ENCODE measurements at places on chromosomes 2 and 18. TPM values are rescaled to one million over a fixed set of nuclear protein-coding genes. Genes with fewer than 3 reads are reported as not detected.

GRCh38 chr18:44521668-44522022 is 159.0 kb upstream of the SETBP1 start:
- no peak overlapping the region for H3K4me3 ChIP-seq
- DNase-seq, result no peak
- H3K27ac ChIP-seq, result no peak overlapping the region
- peaks cover 2% of the 10 kb centered on the region for H3K27me3 ChIP-seq

Gene GPR55
- total RNA-seq, result 9.4 TPM

DNA sequence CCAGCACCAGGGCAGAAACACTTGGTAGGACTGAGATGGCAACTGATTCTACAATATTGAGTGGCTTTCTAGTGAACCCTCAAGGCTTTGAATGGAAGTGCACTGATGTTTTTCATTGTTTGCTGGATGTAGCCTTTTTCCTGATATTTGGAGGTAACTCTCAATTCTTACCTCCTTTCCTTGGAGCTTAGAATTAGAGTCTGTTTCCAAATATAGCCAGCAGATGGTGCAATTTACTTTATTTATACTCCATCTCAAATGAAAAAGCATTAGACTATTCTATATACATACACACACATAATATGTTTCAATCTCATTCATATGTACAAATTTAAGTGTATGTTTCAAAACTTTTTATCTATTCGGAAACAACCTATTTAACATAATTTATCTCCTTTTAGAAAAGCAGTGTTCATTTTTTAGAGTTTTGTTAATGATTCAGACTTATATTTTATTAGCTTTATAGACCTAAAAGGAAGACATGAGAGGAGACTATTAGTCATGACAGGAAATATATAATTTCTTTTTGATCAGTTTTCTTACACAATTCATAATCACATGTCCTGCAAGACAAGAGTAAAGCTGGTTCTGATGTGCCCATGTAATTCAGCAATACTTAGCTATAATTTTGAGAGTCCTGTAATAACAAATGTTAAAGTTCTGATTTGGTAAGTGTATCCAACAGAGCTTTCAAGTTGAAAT is 124.8 kb downstream of the NUP35 start:
- no peak overlapping the region for H3K27ac ChIP-seq
- DNase-seq, result no peak
- H3K36me3 ChIP-seq, result no peaks in the 10 kb centered on the region
- H3K27me3 ChIP-seq, result no peaks in the 10 kb centered on the region
- H3K4me1 ChIP-seq, result no peaks in the 10 kb centered on the region

GRCh38 chr2:47167149-47167548 is 12.0 kb upstream of the STPG4 start:
- no peaks in the 10 kb centered on the region for H3K27me3 ChIP-seq
- peaks cover 57% of the 10 kb centered on the region for H3K36me3 ChIP-seq
- no peak for DNase-seq
- H3K4me3 ChIP-seq, result no peak overlapping the region
- no peak overlapping the region for H3K27ac ChIP-seq
- H3K4me1 ChIP-seq, result peaks cover 59% of the 10 kb centered on the region

- H3K36me3 ChIP-seq, result no peaks in the 10 kb centered on the region
- H3K27ac ChIP-seq, result no peak overlapping the region
- no peak overlapping the region for H3K4me3 ChIP-seq
- no peaks in the 10 kb centered on the region for H3K27me3 ChIP-seq
- no peak for DNase-seq
Measured at GRCh38 chr18:26911840-26912239, 46.3 kb upstream of the AQP4 start.

GRCh38 chr2:29405266-29405665 is 290.1 kb downstream of the CLIP4 start:
- H3K27ac ChIP-seq, result no peak overlapping the region
- no peak overlapping the region for H3K4me3 ChIP-seq
- H3K27me3 ChIP-seq, result peaks cover 3% of the 10 kb centered on the region
- H3K36me3 ChIP-seq, result no peaks in the 10 kb centered on the region

- no peak overlapping the region for H3K27ac ChIP-seq
- DNase-seq, result no peak
- H3K4me1 ChIP-seq, result no peaks in the 10 kb centered on the region
- H3K27me3 ChIP-seq, result peaks cover 7% of the 10 kb centered on the region
- H3K36me3 ChIP-seq, result no peaks in the 10 kb centered on the region
Measured at GRCh38 chr2:127582863-127583861, 47.7 kb downstream of the MYO7B start.

DNA sequence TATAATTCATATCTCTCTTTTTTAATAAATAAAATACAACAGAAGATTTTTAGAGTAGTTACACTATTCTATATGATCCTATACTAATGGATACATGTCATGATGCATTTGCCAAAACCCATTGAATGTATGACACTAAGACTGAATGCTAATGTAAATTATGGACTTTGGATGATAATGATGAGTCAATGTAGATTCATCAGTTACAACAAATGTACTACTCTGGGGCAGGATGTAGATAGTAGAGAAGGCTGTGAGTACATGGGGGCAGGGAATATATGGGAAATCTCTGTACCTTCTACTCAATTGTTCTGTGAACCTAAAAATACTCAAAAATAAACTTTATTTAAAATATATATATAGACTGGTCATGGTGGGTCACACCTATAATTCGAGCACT is 45.6 kb upstream of the NEDD4L start:
- DNase-seq, result no peak
- peaks cover 13% of the 10 kb centered on the region for H3K27me3 ChIP-seq
- H3K4me1 ChIP-seq, result no peaks in the 10 kb centered on the region

DNA sequence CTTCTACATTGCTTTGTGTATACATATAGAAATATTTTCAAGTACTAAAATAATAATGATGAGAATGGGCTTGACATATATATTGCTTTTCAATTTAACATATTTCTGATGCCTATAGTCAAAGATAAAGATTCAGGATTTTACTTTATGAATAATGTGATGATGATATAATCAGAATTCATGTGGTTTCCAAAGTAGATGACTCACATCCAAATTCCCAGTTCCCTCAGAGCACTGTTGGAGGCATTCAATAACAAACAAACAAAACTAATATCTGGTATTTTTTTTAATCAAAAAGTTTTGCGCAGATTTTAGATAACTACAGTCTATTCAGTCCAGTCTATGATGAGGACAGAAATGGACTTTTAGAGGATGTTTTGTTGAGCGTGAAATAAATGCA is 2094.5 kb upstream of the CELF4 start:
- H3K4me1 ChIP-seq, result no peaks in the 10 kb centered on the region
- no peaks in the 10 kb centered on the region for H3K36me3 ChIP-seq
- no peak overlapping the region for H3K27ac ChIP-seq
- H3K27me3 ChIP-seq, result no peaks in the 10 kb centered on the region
- no peak overlapping the region for H3K4me3 ChIP-seq

DNA sequence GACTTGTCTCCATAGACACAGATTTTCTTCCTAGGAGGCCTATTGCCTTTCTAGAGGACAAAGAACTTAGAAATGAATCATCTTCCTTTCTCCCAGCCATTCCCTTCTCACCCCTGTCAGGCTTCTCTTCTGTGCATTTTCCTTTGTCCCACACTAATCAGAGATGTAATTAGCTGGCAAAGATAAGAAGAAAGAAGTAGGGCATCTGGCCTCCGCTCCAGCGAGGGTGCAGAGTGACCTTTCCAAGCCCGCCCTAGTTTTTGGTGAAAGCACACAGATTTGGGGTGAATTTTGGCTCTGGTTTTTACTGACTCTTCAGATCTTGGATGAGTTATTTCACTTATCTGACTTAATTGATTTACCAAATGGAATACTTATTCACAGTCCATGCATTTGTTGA is 626.5 kb downstream of the ZEB2 start:
- no peaks in the 10 kb centered on the region for H3K4me1 ChIP-seq
- peaks cover 8% of the 10 kb centered on the region for H3K27me3 ChIP-seq

Gene SPEG
- total RNA-seq, result 2.6 TPM

Gene PSMA8
- total RNA-seq, result 0.89 TPM

Gene MAB21L4
- not detected for total RNA-seq

DNA sequence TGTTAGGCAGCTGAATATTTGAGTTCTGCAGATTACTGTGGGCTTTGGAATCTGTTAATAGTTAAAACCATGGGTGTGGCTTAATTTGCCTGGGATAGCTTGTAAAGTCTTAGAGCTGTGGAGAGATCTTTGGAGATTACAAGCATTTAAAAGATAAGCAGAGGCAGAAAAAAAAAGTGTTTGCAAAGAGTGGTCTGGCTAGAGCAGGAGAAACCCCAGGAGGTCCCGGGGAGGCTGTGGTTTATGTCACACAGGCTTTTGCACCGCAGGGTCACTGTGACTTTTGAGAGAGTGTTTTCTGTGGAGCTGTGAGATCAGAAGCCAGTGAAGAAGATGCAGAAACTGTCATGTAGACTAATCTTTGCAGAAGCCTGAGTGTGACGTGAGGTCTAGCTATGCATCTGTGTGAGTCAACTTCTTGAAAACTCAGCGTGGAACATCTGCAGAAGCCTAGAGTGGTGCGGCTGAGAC is 49.0 kb downstream of the SETBP1 start:
- H3K4me3 ChIP-seq, result no peak overlapping the region
- peaks cover 42% of the 10 kb centered on the region for H3K27me3 ChIP-seq
- peaks cover 13% of the 10 kb centered on the region for H3K36me3 ChIP-seq
- no peak overlapping the region for H3K27ac ChIP-seq
- DNase-seq, result no peak

DNA sequence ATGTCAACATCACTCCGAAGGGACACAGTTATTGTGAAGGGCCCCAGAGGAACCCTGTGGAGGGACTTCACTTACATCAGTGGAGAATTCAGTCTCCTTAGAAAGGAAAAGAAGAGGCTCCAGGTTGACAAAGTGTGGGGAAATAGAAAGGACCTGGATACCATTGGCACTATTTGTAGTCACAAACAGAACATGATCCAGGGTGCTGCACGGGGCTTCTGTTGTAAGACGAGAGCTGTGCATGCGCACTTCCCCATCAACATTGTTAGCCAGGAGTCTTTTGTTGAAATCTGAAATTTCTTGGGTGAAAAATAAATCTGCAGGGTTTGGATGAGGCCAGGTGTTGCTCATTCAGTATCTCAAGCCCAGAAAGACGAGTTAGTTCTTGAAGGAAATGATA is 2.4 kb upstream of the ALPK2 start:
- no peak overlapping the region for H3K27ac ChIP-seq
- H3K4me3 ChIP-seq, result no peak overlapping the region
- peaks cover 2% of the 10 kb centered on the region for H3K36me3 ChIP-seq
- no peak for DNase-seq

Gene CGREF1
- 1.3 TPM for total RNA-seq

DNA sequence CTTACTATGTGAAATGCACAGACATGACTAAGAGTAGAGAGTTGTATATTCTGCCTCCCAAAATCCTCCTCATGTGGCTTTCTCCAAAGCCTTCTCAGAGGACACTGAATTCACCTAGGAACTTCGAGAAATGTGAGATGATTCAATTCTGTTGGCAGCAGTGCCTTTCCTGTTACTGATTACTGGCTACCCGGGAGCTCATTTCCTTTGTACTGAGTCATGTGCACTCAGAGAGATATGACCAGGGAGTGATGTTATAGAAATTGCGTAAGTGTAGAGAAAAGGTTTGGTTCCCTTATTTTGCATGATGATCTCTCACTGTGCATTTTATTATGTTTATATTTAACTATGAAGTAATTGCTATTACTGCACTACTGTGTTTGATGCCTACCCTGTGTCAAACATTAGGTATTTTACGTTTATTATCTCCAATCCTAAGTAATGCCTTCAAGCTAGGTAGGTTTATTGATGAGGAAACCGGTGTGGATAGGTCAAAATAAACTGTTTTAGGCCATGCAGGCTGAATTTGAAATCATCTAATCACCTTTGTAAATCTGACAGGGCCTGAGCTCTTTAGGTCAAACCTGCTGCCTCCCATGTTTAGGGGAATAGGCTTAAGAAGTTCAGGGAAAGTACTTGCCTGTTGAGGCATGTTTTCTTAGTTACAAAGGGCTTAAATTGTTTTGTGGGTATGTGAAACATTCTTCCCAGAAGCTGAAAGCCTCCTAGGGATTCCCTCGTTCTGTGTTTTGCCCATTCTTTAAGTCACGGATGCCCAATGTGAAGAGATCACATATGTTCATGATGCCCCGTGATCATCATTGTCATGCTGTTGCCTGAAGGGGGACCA is 86.8 kb downstream of the FMNL2 start:
- no peaks in the 10 kb centered on the region for H3K36me3 ChIP-seq
- H3K27me3 ChIP-seq, result peaks cover 8% of the 10 kb centered on the region
- DNase-seq, result no peak

DNA sequence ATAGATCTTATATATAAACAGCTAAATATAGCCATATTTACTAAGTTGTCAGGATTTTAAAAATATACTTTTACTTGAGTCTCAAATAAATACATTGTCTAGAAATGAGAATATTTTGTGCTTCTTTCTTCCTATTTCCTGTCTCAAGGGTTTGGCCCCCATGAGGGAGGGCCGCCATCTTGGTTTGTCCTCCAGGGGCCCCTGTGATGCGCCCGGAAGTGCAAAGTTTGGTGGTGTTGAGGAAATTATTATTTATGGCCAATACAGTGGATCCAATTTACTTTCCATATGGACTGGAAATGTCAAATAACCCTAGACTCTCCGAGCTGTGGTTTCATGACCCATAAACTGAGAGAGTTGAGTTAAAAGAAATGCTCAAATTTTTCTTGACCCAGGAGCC is 104.7 kb upstream of the OTOS start:
- no peak overlapping the region for H3K4me3 ChIP-seq
- H3K4me1 ChIP-seq, result no peaks in the 10 kb centered on the region
- DNase-seq, result no peak
- peaks cover 8% of the 10 kb centered on the region for H3K27me3 ChIP-seq
- no peak overlapping the region for H3K27ac ChIP-seq

Gene RMDN2
- 2.9 TPM for total RNA-seq

Gene CNDP1
- not detected for total RNA-seq

Gene KCNS3
- not detected for total RNA-seq

- peaks cover 31% of the 10 kb centered on the region for H3K4me1 ChIP-seq
- H3K4me3 ChIP-seq, result no peak overlapping the region
- H3K36me3 ChIP-seq, result peaks cover 29% of the 10 kb centered on the region
- no peak overlapping the region for H3K27ac ChIP-seq
- no peak for DNase-seq
Measured at GRCh38 chr2:179104736-179105135, 54.8 kb upstream of the CCDC141 start.

GRCh38 chr2:173198327-173198726 is 122.7 kb downstream of the MAP3K20 start:
- no peak overlapping the region for H3K4me3 ChIP-seq
- no peak for DNase-seq
- no peaks in the 10 kb centered on the region for H3K4me1 ChIP-seq
- no peak overlapping the region for H3K27ac ChIP-seq
- H3K36me3 ChIP-seq, result no peaks in the 10 kb centered on the region

DNA sequence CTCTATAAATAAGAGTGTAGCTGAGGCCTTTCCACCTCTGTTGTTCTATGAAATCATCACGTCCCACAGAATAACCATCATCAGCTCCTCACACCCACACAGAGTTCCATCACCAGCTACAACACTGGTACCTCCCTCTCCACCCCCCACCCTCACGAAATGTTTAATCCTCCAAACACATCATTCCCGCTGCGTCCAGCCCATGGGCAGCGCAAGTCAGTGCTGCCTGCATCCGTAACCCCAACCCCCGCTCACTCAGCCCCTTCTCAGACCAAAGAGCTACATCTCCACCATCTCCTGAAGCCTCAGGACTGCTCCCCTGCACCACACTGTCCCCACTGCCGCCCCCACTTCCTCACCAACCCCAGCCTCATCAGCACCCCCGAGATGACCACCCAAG is 19.4 kb downstream of the DNMT3A start:
- no peak overlapping the region for H3K4me3 ChIP-seq
- H3K27ac ChIP-seq, result no peak overlapping the region
- H3K4me1 ChIP-seq, result peaks cover 33% of the 10 kb centered on the region
- no peaks in the 10 kb centered on the region for H3K27me3 ChIP-seq

GRCh38 chr2:60370814-60371213 is 182.6 kb downstream of the BCL11A start:
- no peaks in the 10 kb centered on the region for H3K36me3 ChIP-seq
- no peak overlapping the region for H3K27ac ChIP-seq
- H3K27me3 ChIP-seq, result peaks cover 3% of the 10 kb centered on the region

Gene PKDCC
- not detected for total RNA-seq

Gene FBXO48
- 3.7 TPM for total RNA-seq
